KG1 (cell line): ENCODE measurements at places on chromosomes 4 and X.

- no peak for DNase-seq
Observed at GRCh38 chrX:40471965-40472648, 108.7 kb upstream of the ATP6AP2 start.

- DNase-seq = no peak
Observed at GRCh38 chrX:154724993-154725756, 25.7 kb downstream of the GAB3 start.

- no peak for DNase-seq
Observed at GRCh38 chr4:78939667-78940008, 400 bp upstream of the PAQR3 start.

GRCh38 chr4:19026281-19026680 is 1004.7 kb upstream of the LCORL start:
- DNase-seq = no peak

GRCh38 chr4:4595252-4595651 is 53.4 kb upstream of the STX18 start:
- no peak for DNase-seq

DNA sequence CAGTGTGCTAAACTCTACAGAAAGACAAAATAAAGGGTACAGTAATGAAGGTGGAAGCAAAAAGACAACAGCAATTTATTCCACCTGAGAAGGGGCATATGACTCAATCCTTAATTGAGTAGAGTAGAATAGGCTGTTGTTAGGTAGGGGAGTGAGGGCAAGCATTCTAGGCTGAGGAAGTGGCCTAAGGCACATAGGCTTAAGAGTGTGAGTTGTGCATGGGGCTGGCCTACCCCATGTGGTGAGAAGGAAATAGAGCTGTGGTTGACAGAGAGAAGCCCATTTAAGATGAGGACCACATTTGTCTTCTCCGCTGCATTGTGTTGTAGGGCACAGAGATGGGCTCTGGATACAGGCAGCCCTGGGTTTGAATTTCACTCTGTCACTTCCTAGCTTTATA is 3.4 kb upstream of the ZCCHC18 start:
- no peak for DNase-seq
